ENCODE measurements at places on chromosomes 6 and 20.

GRCh38 chr6:53624502-53624901 is 41.1 kb downstream of the KLHL31 start:
- peak; percentile 50 for DNase-seq

DNA sequence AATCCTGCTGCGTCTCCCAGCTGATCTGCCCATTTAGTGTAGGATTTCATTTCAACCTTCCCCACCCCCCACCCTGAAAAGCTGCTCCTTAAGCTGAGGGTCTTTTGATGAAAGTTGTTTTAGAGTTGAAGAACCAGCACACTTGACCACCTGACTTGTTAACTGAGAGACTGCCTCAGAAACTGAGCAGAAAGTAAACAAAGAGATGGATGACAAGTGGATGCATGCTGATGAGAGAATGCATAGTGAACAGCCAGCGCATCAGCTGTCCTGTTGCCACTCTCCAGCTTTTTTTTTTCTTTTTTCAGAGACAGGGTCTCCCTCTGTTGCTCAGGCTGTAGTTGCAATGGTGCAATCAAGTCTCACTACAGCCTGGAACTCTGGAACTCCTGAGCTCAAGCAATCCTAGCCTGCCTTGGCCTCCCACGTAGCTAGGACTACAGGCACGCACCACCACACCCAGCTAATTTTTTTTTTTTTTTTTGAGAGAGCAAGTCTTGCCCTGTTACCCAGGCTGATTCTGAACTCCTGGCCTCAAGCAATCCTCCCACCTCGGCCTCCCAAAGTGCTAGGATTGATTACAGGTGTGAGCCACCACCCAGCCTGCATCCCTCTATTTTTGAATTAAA is 9.5 kb downstream of the RPL10A start:
- DNase-seq = no peak

DNA sequence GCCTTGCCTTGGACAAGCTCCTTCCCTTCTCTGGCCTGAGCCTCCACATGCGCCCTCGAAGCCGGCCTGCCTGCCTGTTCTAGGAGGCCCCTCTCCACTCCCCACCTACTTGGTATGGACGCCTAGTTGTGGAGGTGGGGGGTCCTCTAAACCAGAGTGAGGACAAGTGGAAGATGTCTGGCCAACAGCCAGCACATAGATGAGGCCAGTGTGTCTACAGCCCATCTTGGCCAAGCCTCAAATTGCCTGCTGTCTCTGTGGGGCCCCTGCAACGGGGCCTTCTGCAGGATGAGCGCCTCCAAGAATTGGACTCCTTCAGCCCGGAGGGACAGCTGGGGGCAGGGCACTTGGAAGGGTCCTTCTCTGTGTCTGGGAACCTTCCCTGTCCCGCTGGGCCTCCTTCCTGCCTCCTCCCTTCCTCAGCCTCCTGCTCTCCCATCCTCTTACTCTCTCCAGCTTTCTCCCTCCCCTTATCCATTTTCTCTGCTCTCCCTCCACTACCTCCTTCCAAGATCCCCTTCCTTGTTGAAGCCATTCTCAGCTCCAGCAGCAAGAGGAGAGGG is 1.6 kb downstream of the MDFI start:
- DNase-seq = no peak

DNA sequence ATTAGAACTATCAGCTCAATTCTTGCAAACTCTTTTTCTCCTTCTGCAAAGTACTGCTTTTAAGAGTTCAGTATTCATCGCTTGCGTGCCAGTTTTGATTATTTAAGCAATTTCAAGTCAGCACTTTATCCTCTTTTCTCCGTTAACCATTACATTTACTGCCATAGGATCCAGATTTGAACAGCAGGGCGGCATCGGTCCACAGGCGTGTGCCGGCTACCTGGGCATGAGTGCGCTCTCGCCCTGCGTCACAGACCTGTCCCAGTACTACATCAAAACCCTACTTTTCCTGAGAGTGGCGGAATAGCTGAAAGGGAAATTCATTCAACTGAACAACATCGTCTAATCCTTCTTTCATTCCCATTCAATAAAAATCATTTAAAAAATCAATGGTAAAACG is 53.4 kb downstream of the MYLK4 start:
- DNase-seq = no peak

GRCh38 chr6:56772737-56773184 is 130.1 kb upstream of the DST start:
- no peak for DNase-seq

DNA sequence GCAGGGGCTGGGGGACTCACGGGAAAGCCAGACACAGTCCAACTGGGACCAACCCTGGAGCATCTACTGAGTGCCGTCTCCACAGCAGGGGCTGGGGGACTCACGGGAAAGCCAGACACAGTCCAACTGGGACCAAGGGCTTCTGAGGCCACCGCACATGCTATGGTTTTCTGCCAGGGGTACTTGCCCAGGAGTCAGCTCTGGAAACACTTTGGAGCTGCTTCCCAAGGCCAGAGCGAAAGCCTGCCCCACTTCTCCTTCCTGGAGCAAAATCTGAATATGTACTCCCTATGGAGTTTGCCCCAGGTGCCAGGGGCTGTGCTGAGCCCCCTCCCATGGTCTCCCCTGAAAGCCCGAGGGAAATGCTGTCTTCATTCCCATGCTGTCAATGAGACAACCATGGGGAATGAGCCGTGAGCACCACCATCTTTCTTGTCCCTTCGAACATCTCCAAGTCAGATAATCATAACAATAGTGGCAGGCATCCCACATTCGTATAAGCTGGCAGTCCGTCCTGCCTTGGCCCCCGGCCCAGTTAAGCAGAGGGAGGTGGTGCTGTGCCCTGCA is 18.5 kb downstream of the PCK1 start:
- DNase-seq = no peak

DNA sequence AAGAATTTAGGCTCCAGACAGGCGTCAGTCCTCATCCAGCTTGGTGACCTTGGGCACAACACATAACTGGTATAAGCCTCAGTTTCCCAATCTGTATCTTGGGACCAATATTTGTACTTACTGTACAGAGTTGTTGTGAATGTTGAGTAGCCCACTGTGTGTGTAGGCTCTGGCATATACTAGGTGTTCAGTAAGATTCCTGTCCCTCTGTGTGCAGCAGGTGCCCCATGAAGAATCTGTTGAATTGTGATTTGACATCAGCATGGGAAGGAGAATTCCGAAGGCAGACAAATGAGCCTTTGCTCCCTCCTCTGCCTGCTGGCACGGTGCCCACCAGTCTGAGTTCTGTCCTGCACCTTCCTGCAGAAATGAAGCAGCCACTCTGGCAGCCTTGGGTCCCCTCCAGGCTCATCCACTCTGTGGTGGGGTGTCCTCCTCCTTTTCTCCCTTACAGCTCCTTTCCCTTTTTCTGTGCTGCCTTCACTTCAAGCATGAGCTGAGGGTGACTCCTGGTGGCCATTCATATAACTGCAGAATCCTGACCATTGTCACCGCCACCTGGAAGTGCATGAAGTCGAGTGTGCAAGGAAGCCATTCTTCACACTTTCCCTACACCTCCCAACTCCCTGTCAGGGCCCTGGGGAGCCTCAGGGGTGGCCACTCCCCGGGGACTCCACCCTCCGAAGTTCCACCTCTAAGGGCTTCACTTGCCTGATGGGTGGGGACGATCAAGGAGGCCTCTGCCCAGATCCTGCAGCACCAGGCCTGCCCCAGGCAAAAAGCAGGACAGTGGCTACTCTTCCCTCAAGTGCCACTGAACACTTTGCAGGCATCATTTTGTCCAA is 48.2 kb downstream of the MRPL14 start:
- DNase-seq = peak; percentile 86

DNA sequence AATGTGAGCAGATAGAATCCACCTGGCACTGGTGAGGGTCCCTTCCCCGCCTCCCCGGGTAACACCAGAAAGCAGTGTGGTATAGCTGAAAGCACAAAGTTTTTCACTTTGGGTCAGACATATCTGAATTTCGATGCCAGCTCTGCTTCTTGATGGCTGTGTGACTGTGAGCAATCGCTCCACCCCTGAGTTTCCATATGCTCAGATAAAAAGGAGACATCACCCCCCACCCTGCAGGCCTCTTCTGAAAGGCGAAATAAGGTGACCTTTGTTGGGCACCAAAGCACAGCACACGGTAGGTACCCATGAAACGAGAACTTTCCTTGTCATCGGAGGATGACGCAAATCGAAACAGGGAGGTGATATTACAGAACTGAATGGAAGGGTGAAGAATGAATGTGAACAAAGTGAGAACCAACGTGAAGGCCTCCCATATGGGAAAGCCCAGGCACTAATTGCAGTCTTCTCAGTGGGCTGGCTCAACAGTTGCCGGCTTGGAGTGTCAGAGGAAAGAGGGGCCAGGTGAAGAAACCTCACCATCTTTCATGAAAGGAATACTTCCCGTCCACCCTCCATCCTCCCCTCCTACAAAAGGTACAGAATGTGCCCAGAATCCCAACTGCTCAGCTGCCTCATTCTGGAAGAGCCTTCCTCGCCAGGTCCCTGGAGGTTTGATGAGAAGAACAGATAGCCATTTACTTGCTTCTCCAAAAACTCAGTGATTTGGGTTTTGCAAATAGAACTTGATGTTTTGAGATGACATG is 61.8 kb downstream of the NFATC2 start:
- no peak for DNase-seq

DNA sequence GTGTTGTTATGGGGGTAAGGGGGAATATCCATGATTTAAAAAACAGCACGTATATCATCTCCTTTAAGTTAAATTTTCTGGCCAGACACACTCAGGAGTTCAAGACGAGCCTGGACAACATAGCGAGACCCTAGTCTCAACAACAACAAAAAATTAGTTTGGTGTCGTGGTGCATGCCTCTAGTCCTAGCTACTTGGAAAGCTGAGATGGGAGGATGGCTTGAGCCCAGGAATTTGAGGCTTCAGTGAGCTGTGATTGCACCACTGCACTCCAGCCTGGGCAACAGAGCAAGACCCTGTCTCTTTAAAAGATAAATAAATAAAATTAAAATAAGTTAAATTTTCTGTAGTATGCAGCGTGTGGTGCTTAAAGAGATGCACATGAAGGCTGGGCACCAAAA is 31.5 kb upstream of the SRSF6 start:
- no peak for DNase-seq

- DNase-seq = peak; percentile 73
Observed at GRCh38 chr20:23126281-23127061, 40.3 kb upstream of the CD93 start.
